Activated CD8-positive, alpha-beta T cell treated with anti-CD3 and anti-CD28 coated beads, Interleukin-2, amount 10 ng/mL, durations not matched to agents 7 days and 5 days (primary cell): ENCODE measurements at places on chromosomes 3 and 15.

DNA sequence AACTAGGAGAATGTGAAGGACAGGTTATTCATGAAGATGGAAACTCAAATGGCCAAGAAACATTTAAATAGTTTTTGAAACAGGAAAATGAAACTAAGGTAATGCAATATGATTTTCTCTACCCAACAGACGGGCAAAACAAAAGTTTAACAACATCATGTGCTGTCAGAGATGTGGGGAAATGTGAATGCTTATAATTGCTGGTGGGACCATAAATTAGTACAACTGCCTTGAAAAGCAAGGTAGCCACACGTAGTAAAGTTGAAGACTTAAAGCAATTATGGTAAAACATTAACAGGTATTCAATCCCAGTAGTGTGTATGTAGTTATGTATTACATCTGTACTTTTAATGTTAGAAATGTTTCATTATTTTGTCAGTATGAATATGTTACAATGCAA lies 57.0 kb upstream of the C3orf80 start:
- no peak overlapping the region for H3K4me3 ChIP-seq
- H3K4me1 ChIP-seq: peaks cover 16% of the 10 kb centered on the region
- no peaks in the 10 kb centered on the region for H3K36me3 ChIP-seq
- peaks cover 17% of the 10 kb centered on the region for H3K27me3 ChIP-seq
- no peak overlapping the region for H3K27ac ChIP-seq
- DNase-seq: no peak

DNA sequence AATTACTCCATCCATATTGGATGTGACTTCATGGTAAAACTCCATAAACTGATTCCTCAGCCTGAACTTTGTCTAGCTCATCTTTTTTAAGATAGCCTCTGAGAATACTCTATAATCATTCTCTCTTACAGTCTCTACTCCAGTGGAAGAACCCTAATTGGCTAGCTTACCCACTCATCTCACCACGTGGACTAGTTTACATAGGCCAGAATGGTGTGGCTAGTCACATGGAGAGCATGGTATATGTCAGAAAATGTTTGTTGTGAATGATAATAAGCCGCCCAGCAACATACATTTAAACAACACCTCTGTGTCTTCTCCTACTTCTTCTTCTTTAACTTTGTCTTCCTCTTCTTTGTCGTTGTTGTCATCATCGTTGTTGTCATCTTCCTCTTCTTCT lies 389.2 kb upstream of the LRRC3B start:
- no peaks in the 10 kb centered on the region for H3K27me3 ChIP-seq
- no peak for DNase-seq
- no peak overlapping the region for H3K27ac ChIP-seq
- no peaks in the 10 kb centered on the region for H3K36me3 ChIP-seq
- H3K4me3 ChIP-seq: no peak overlapping the region

- no peaks in the 10 kb centered on the region for H3K4me1 ChIP-seq
- no peaks in the 10 kb centered on the region for H3K36me3 ChIP-seq
- H3K27me3 ChIP-seq: peaks cover 3% of the 10 kb centered on the region
- no peak overlapping the region for H3K4me3 ChIP-seq
- H3K27ac ChIP-seq: no peak overlapping the region
Measured at GRCh38 chr3:139716908-139717485, 39.2 kb upstream of the NMNAT3 start.

DNA sequence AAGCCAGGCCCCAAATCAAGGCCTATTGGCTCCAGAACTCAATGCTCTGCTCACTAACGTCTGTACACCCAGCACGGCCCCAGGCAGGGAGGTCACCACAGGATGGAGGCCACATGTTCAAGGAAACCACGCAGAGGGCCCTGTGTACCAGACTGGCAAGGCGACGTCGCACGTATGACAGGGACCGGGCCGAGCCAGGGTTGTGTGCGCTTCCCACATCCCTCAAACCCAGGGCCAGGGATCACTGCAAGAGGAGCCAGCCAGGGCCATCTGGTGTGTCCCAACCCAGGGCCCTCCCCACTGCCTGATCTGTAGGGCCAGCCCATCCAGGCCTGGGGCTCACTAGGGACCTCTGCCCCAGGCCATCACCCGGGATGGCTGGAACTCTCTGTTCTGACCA lies 62.0 kb downstream of the ZNF445 start:
- no peaks in the 10 kb centered on the region for H3K36me3 ChIP-seq
- no peak overlapping the region for H3K27ac ChIP-seq
- no peak overlapping the region for H3K4me3 ChIP-seq
- DNase-seq: no peak
- H3K27me3 ChIP-seq: no peaks in the 10 kb centered on the region

- peaks cover 16% of the 10 kb centered on the region for H3K27me3 ChIP-seq
- no peak for DNase-seq
- no peaks in the 10 kb centered on the region for H3K36me3 ChIP-seq
Measured at GRCh38 chr3:13268961-13269441, 151.1 kb downstream of the NUP210 start.

GRCh38 chr15:29969562-29970401 lies 113.0 kb upstream of the GOLGA8J start:
- H3K36me3 ChIP-seq: peaks cover 2% of the 10 kb centered on the region
- H3K4me1 ChIP-seq: no peaks in the 10 kb centered on the region
- DNase-seq: no peak

DNA sequence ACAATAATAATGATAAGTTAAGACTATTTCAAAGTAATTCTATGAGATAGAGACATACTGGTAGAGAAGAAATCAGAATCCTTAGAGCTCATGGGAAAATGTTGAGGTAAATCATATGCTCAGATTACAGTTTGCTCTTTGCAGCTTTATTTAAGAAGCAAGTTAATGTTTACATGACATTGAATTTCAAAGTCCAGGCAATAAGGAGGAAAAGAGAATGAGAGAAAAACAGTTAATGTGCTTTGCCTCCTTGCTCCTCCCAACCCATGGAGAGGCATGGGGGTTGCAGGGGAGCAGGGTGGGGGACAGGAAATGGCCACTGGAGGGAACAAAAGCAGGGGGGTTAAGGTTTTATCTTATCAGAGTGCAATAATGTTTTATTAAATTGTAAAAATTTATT lies 42.2 kb upstream of the ZBTB38 start:
- no peak overlapping the region for H3K27ac ChIP-seq
- H3K4me1 ChIP-seq: peaks cover 7% of the 10 kb centered on the region
- H3K4me3 ChIP-seq: no peak overlapping the region
- no peak for DNase-seq
- no peaks in the 10 kb centered on the region for H3K27me3 ChIP-seq
- no peaks in the 10 kb centered on the region for H3K36me3 ChIP-seq

DNA sequence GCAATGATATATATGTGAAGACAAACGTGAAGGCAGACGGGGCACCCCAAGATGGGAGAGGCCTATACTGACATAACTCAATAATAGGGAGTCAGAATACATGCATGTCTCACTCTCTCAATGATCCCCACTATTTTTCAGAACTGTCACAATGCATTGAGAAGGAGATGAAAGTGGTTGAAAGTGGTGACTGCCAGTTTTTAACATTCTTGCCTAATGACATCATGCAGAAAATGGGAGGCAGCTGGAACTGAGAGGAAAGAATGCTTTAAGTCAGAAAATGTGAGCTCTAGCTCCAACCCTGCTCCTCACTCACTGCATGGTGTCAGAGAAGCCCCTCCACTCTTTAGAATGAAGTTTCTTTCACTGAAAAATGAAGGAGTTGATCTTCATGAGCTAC lies 55.3 kb upstream of the P2RY1 start:
- H3K27ac ChIP-seq: no peak overlapping the region
- no peak for DNase-seq
- no peak overlapping the region for H3K4me3 ChIP-seq
- H3K4me1 ChIP-seq: no peaks in the 10 kb centered on the region

GRCh38 chr15:78210349-78210717 lies 24.0 kb downstream of the ACSBG1 start:
- peaks cover 7% of the 10 kb centered on the region for H3K27me3 ChIP-seq
- no peaks in the 10 kb centered on the region for H3K4me1 ChIP-seq
- DNase-seq: no peak
- H3K27ac ChIP-seq: no peak overlapping the region
- no peak overlapping the region for H3K4me3 ChIP-seq

- H3K4me1 ChIP-seq: no peaks in the 10 kb centered on the region
- no peak overlapping the region for H3K4me3 ChIP-seq
- H3K36me3 ChIP-seq: no peaks in the 10 kb centered on the region
- DNase-seq: no peak
- no peaks in the 10 kb centered on the region for H3K27me3 ChIP-seq
- no peak overlapping the region for H3K27ac ChIP-seq
Measured at GRCh38 chr3:189099031-189099471, 72.7 kb upstream of the TPRG1 start.

GRCh38 chr3:72194458-72194857 lies 409.5 kb upstream of the PROK2 start:
- H3K4me3 ChIP-seq: no peak overlapping the region
- no peaks in the 10 kb centered on the region for H3K36me3 ChIP-seq
- H3K27ac ChIP-seq: no peak overlapping the region

- no peak overlapping the region for H3K4me3 ChIP-seq
- no peak overlapping the region for H3K27ac ChIP-seq
- no peak for DNase-seq
- H3K4me1 ChIP-seq: peaks cover 9% of the 10 kb centered on the region
- no peaks in the 10 kb centered on the region for H3K27me3 ChIP-seq
Measured at GRCh38 chr3:30502051-30502741, 104.2 kb upstream of the TGFBR2 start.

DNA sequence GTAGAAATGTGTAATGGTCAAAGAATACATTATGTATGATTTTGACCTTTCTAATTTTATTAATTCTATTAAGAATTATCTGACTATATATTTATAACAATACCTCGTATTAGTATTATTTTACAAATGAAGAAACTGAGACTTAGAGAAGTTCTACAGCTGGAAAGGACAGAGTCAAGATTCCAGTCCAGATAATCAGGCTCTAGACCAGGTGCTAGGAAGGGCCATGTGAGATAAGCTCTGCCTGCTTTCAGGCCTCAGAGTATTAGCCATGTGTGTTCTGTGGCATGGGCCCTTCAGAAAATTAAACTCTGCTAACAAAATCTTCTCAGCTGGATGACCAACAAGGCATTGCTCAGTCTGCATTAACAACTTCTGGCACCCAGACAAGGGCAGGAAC lies 87.5 kb downstream of the CD200R1L start:
- H3K27ac ChIP-seq: no peak overlapping the region
- no peaks in the 10 kb centered on the region for H3K27me3 ChIP-seq
- DNase-seq: no peak
- H3K4me3 ChIP-seq: no peak overlapping the region
- H3K36me3 ChIP-seq: peaks cover 3% of the 10 kb centered on the region

DNA sequence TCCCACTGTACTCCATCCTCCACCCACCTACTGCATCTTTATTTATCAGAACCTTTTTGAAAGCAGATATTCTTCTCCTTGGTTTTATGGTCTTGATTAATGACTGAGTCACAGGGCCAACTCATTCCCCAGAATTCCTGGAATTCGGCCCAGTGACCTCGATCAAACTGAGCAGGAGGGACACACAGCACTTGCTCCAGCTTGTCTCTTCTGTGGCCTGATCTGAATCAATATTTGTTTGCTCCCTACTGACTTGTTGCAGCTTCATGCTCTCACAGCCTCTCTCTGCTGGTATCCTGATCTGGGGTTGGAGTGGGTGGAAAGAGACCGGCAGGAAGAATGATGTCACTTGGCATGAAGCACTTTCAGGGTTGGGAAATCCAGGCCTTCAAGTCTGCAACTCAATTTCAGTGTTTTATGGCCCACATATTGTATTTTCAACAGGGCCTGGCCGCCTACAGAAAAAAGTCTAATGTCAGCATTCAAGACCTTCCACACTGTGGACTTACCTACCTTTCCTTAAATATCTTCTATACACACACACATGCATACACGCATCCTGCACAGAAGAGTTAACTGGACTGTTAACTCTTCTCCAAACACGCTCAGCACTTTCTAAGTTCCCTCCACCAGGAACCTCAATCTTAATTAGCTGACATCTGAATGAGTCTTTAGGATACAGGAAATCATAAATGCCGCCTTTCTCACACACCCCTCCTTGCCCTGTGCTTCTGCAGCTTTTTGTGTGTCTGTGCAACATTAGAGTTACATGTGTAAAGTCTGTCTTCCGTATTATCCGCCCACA lies 4.6 kb downstream of the ANXA2 start:
- no peak for DNase-seq
- no peak overlapping the region for H3K4me3 ChIP-seq
- peak overlapping the region; percentile 48 for H3K27ac ChIP-seq
- H3K27me3 ChIP-seq: no peaks in the 10 kb centered on the region

DNA sequence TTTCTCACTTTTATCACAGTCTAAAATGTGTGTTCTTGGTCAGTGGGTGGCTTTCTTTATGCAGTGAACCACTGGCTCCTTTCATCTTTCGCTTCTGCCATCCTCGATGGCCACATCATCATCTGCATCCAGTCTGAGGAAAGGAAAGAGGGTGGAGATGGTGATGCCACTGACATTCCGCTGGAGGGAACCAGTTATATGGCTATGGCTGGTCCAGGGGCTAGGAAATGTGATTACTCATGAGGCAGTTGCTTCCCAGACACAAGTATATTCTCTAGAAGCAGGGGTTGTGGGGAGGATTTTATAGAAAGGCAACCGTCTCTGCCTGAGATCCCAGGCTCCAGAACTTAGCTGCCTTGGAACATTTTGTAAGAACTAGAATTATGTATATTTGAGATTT lies 246.7 kb upstream of the AZI2 start:
- no peak overlapping the region for H3K27ac ChIP-seq
- DNase-seq: no peak
- H3K36me3 ChIP-seq: no peaks in the 10 kb centered on the region
- H3K27me3 ChIP-seq: no peaks in the 10 kb centered on the region

DNA sequence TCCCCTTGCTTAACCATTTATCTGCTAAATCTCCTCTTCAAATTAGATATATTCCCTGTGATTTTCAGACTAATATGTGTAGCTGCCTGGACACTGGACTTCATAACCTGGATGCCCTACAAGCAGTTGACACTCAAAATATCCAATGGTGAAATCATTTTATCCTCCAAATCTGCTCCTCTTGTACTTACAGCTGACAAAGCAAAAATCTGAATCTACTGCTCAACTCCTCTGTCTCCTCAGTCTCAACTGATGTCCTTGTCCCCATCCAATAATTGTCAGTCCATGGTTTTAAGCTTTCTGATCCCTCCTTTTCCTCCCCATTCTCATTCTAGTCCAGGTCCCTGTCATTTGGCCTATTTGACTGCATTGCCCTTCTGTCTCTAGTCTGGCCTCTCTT lies 411.8 kb downstream of the TBC1D5 start:
- DNase-seq: no peak
- no peak overlapping the region for H3K4me3 ChIP-seq
- peaks cover 2% of the 10 kb centered on the region for H3K36me3 ChIP-seq
- H3K27me3 ChIP-seq: no peaks in the 10 kb centered on the region

DNA sequence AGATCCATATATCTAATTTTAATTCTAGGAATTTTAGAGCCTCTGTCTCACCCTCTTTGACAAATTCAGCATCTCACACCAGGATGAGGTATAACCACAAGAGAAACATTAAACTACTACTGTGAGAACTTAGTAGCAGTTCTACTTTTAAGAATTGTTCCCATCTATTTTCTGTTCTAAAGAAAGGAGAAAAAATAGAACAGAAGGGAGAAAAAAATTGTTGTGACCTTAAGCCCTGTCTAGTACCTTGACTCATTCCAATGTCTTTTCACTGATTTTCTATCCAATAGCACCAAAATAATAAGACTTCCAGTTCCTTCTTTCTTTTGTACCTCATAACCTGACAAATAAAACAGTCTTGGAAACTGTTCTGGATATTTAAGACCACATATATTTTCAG lies 37.0 kb downstream of the FRMD5 start:
- H3K4me1 ChIP-seq: no peaks in the 10 kb centered on the region
- H3K36me3 ChIP-seq: no peaks in the 10 kb centered on the region
- no peak overlapping the region for H3K27ac ChIP-seq
- no peak overlapping the region for H3K4me3 ChIP-seq
- peaks cover 30% of the 10 kb centered on the region for H3K27me3 ChIP-seq

GRCh38 chr3:155281912-155282311 lies 11.6 kb downstream of the STRIT1 start:
- no peak overlapping the region for H3K4me3 ChIP-seq
- no peak for DNase-seq
- no peak overlapping the region for H3K27ac ChIP-seq
- no peaks in the 10 kb centered on the region for H3K4me1 ChIP-seq
